Kidney (tissue), 22 donors: ENCODE measurements at places on chromosomes 2 and 18.

DNA sequence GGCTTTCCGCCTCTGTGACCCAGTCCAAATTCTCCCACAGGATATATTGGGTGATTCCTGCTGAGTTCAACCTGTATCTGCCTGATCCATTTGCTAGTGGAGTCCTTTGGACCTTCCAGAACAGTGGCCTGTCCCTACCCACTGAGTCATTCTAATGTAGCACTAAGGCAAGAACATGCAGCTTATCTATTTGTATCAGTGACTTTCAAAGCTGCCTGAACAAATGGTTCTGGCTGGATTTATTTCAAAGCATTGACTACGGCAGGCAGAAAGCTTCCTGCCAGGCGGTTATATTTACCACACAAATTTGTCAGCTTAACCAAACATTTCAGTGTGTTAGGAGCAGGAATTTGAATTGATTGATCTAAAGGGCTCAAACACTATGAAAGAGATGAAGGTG lies 613.4 kb downstream of the DCC start:
- DNase-seq = no peak

DNA sequence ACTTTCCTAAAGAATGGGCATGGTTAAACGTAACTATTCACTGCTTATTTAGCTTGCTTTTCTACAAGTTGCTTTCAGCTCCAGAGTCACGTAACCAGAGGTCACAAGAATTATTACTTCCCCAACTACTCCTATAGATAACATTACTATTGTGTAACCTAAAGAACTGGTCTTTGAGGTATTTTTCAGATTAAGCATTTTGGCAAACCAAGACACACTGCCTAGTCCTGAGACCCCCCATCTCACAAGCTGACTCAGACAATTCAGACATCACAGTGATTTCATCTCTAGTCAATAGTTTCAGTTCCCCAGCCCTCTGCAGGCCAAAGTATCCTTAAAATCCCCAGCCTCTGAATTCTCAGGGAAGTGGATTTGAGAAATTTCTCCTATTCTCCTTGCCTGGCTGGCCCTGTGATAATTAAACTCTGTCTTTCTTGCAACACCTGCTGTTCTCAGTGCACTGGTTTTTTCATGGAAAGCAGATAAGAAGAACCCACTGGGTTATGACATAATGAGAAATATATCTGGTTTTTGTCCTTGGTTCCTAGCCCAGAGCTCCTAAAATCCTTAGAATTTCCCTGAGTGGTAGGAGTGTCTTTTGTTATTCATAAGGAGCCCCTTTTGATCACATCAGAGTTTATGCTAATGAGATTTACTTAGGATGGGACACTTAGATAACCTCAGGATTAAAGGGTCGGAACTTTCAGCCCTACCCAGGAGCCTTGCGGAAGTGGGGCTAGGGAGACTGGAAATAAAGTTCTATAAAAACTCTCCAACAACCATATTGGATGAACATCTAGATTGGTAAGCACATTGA lies 1310.8 kb upstream of the CHAC2 start:
- DNase-seq = no peak

GRCh38 chr2:223247136-223247535 lies 195.1 kb downstream of the KCNE4 start:
- DNase-seq = no peak

- DNase-seq = no peak
Measured at GRCh38 chr2:119960821-119961220, 52.1 kb upstream of the EPB41L5 start.

DNA sequence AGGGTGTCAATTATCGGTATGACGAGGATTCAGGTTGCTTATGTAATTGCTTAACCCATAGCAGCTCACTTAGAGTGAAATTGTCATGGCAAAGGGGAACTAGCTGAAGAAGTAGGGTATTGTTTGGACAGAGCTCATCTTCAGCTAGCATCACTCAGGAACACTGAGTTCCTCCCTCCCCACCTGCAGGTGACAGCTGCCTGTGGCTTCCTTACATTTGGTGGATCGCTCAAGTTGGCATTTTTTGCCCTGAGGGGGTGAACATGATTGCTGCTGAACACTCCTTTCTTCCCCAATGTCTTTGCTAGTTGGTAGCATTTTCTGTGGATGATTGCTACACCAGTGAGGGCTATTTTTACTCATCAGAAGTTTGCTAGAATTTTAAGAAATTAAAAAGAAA lies 86.7 kb upstream of the THUMPD2 start:
- no peak for DNase-seq

GRCh38 chr2:214126135-214126534 lies 284.7 kb upstream of the VWC2L start:
- no peak for DNase-seq
